H4 (cell line): ENCODE measurements at places on chromosomes 12 and 14. TPM values are rescaled to one million over a fixed set of nuclear protein-coding genes. Genes with fewer than 3 reads are reported as not detected.

Gene GLI1
- 5.7 and 6.3 TPM in 2 replicates for total RNA-seq

Gene CYP27B1
- 0.48 TPM in 1 of 2 replicates, not detected in the other for total RNA-seq

Gene CLEC2D
- 1.7 and 6.6 TPM in 2 replicates for total RNA-seq

Gene PKP2
- total RNA-seq, result 5.9 and 6.1 TPM in 2 replicates

Gene NFYB
- 25.8 and 27.2 TPM in 2 replicates for total RNA-seq

Gene BDKRB2
- total RNA-seq, result 4.5 and 5.4 TPM in 2 replicates

Gene DDX23
- 65.5 and 75.0 TPM in 2 replicates for total RNA-seq

Gene CLEC4D
- not detected in 2 replicates for total RNA-seq

Gene CDH24
- 2.9 and 3.3 TPM in 2 replicates for total RNA-seq

Gene EIF2B2
- 51.0 and 90.5 TPM in 2 replicates for total RNA-seq

Gene ALG10B
- total RNA-seq, result 2.4 and 4.7 TPM in 2 replicates

Gene LALBA
- not detected in 2 replicates for total RNA-seq

Gene CLEC1A
- total RNA-seq, result 0.50 and 1.4 TPM in 2 replicates

Gene LBHD2
- not detected in 2 replicates for total RNA-seq

Gene AKAP3
- 1.4 and 1.9 TPM in 2 replicates for total RNA-seq

Gene SMAGP
- 6.3 and 13.8 TPM in 2 replicates for total RNA-seq

Gene DLK1
- total RNA-seq, result not detected in 2 replicates

Gene TEAD4
- 12.7 and 23.6 TPM in 2 replicates for total RNA-seq

Gene NCKAP5L
- 4.9 and 8.9 TPM in 2 replicates for total RNA-seq
